ENCODE measurements at places on chromosomes 6 and 20.
A peak's percentile ranks its signal among the peaks of the same experiment; 100 is the strongest.

- no peak for DNase-seq
Measured at GRCh38 chr6:165047952-165048351, 261.5 kb downstream of the C6orf118 start.

DNA sequence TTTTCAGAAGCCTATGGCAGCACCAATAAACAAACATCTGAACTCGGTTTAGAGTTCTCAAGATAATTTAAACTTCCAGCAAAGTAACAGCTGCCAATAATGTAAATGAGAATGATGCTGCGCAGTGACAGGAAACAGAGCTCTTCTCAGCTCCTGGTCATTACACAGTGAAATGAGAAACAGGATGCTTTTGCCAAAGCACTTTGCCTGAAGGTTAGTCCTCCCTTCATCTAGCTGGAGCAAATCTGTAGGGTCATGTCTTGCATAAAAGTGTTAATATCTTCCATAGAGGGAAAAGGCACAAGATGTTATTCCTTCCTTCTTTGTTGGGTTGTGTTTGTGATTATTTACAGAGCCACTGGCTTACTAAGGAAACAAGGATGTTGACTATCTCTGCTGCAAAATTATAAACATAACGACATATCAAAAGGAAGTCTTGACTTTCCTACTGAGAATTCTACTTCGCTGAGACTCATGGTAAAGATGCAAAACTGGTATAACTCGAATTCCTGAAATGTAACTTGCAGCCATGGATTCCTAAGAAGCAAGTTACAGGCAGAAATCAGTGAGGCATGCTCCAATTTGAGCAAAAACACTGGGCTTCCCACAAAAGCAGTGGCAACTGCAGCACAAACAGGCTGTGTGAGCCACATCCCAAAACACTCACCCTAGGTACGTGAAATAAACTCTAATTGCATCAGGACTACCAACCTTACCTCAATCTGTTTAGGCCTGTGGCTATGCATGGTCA, 102.5 kb upstream of the BEND6 start:
- DNase-seq = no peak

DNA sequence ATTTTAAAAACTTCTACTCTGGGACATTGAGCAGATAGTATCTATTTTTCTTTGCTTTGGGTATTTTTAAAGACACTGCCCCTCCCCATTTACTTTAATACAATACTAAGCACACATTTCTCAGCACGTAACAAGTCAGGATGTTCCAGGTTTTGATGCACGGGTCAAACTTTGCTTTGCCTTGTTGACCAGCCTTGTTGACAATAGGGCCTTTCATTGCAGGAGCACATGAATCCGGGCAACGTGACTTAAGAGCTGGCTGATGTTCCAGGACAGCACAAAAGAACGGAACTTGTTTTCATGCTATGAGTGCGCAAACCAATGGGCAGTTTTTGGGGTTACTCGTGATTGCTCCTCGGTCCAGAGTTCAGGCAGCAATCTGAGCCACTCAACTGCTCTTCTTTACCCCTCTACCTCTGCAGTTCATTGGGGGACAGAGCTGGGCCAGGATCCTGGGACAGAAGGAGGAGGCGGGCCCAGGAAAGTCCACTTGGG, 78.6 kb upstream of the SLC22A16 start:
- DNase-seq = no peak

- DNase-seq = no peak
Measured at GRCh38 chr20:32391003-32391402, 32.9 kb downstream of the ASXL1 start.

DNA sequence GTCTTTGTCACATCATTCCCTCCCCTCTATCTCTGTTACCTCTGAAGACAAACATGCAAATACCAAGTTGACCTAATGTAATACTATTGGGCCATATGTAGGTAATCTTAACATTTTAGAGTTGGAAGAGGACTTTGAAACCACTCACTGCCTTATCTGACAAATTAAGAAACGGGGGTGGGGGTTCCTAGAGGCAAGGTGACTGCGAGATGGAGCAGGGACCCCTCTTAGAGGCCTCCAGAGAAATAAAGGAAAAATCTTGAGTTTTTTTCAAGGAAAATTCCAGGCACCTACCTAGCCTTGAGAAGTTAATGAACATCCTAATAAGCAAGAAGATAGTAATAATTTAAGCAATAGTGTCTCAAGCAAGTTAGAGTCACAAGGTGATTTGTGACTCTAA, 270.8 kb downstream of the CD83 start:
- DNase-seq = no peak

- no peak for DNase-seq
Measured at GRCh38 chr6:52328303-52328662, 33.7 kb upstream of the PAQR8 start.

GRCh38 chr6:23511817-23512216, 614.2 kb upstream of the NRSN1 start:
- DNase-seq = no peak

GRCh38 chr20:4613184-4613583, 108.5 kb upstream of the PRND start:
- no peak for DNase-seq

DNA sequence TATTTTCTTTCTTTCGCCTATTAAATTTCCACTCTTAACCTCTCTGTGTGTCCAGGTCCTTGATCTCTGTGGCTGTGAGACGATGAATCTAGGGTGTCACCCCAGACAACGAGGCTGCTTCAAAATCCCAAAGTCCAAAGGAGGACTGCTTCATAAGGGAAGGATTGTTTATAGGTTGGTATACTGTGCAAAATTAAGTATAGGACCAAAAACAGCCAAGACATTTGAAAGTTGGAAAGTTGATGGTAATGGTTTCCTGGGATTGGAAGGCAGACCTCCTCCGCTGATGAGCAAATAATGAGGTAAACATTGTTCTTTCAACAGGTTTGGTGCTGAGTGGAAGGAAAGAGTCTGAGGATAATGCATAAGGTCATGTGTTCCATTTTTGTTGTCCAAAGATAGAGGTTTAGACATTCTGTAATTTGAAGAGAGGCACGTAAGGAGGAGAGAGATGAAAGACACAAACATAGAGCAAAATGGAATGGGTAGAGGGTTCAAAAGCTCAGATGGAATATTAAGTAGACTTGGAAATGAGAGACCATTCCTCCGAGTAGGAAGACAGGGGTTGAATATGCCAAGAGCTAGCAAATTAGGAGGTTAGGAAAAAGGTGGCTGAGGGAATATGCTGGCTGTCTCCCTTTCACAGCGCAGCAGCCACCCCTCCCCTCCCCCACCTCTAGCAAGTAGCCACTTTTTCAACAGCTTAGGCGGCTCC, 24.8 kb downstream of the ZNF311 start:
- no peak for DNase-seq

DNA sequence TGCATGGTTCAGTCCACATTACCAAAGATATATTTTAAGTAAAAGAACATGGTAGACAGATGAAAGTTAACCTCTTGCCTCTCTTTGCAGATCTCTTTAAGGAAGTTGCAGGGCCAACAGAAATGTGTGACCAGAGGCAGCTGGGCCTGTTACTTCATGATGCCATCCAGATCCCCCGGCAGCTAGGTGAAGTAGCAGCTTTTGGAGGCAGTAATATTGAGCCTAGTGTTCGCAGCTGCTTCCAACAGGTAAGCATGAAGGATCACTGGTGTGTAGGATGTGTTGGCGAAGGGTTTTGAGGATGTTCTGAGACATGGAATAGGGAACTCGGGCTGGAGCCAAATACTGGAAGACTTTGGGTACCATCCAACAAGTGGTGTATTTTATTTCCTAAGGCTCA, 508.6 kb downstream of the UTRN start:
- no peak for DNase-seq

DNA sequence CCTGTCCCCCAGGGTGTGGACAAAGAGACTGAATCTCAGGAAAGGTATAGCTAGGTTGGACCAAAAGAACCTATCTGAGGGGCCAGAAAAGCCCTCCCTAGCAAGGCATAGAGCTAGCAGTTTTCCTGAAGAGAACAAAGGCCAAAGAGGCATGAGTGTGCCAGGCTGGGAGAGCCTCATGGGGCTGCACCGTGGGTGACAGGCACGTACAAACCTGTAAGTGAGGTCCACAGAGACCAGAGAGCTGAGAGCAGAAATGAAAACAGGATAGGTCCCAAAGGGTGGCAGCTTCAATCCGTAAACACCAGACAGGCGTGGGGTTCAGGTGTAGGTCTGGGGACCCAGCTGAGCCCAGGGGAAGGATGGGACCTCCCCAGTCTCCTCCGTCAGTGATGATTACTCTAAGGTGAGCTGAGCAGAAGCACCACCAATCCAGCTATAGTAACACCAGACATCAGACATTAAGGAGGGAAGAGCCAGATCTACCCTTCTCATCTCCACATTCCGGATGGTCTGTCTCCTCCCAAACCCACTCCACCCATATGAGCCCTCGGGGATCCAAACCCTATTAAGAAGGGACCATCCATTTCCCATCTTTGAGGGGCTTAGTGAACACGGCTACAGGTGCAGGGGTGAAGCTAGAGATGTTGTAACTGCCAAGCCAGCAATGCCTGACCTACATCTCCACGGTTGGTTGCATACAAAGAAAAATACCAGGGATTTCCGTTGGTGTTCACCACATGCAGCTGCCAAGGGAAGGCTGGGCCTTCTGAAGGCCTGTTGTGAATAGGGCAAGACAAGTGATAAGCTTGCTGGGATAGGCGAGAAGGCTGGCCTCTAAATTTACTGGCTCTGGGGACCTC, 38.3 kb downstream of the BCL2L1 start:
- no peak for DNase-seq

- peak; percentile 94 for DNase-seq
Measured at GRCh38 chr6:24583463-24584381, 62.3 kb downstream of the KIAA0319 start.

DNA sequence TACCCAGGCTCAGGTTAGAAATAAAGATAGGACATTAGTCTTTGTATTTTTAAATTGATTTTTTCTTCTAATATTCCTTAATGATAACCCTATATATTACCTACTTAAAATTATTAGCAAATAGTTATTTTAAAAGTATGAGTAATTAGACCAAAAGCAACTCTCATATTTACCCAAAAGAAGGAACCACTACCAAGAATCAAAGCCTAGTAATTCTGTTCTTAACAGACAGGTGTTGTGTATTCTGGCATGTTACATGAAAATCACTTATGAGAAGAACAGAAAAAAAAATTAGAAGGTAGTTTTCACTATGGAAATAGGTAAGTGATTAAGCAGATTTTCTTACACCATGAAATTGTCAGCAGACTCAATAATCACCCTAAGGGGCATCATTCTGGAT, 105.1 kb downstream of the ATG5 start:
- no peak for DNase-seq

DNA sequence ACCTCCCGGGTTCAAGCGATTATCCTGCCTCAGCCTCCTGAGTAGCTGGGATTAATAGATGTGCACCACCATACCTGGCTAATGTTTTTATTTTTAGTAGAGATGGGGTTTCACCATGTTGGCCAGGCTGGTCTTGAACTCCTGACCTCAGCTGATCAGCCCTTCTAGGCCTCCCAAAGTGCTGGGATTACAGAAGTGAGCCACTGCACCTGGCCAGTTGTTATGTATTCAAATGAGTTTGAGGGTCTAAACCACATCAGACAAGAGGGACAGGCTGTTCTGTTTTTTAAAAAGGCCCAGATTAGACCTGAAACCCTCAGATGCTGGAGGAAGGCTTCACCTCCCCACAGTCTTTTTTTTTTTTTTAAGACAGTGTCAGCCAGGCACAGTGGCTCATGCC, 4.1 kb upstream of the SPAG4 start:
- DNase-seq = no peak

DNA sequence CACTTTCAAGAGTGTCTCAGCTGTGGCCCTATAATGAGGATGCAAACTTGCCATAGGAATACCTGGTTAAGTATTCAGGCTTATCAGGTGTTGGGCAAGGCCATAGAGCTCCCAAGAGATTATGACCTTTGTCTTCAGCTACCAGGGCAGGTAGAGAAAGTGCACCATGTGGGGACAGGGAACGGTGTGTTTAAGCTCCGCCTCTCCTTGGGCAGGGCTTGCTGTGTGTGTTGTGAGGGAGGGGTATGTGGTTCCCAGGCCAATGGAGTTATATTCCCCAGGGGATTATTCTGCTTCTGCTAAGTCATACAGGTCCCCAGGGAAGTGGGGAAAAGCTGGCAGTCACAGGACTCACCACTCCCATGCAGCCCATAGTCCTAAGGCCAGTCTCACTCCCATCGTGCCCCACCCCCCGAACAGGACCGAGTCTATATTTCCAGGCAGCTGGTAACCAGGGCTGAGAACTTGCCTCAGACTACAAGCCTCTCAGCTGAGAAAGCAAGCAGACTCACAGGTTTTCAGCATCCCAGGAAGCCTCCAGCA, 660.2 kb downstream of the HTR1B start:
- no peak for DNase-seq

GRCh38 chr6:113496166-113496565, 361.0 kb upstream of the MARCKS start:
- DNase-seq = no peak

GRCh38 chr6:743320-744096, 50.6 kb upstream of the EXOC2 start:
- no peak for DNase-seq

GRCh38 chr20:44080064-44080463, 106.9 kb downstream of the JPH2 start:
- no peak for DNase-seq

DNA sequence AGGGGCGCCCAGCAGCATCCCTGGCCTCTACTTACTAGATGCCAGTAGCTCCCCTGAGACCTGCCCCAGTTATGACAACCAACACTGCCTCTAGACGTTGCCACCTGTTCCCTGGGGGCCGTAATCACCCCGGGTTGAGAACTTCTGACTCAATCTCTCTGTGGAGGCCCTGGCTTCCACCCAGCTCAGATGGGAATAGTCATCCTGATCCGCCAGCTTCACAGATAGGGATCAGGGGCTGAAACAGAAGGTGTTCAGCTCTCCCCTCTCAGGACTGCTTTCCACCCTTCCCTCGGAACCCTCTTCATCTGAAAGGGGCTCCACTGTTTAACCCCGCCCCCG, 3.3 kb downstream of the CAPN11 start:
- peak; percentile 76 for DNase-seq

GRCh38 chr6:138500867-138501446, 1.7 kb upstream of the NHSL1 start:
- DNase-seq = no peak

GRCh38 chr6:159440911-159441703, 251.9 kb downstream of the SOD2 start:
- no peak for DNase-seq

DNA sequence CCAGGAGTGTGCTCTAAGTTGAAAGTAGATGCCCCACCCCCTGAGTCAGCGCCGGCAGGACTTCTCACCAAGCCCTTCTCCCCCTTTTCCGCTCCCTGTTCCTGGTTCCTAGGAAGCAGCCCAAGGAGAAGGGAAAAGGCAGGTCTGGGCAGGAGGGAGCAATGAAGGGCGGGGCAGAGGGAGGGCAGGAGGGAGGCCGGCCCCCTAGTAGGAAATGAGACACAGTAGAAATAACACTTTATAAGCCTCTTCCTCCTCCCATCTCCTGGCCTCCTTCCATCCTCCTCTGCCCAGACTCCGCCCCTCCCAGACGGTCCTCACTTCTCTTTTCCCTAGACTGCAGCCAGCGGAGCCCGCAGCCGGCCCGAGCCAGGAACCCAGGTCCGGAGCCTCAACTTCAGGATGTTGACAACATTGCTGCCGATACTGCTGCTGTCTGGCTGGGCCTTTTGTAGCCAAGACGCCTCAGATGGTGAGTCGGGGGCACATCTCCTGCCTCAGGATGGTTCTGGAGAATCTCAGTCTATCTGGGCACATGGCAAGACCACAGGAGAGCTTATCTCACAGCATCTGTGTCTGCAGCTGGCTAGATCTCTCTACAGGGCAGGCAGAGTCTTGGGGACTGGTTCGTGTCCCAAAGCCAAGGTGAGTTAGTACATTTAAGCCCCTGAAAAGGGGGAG, at the start of gene PROCR:
TSS of gene PROCR (plus strand) at position 320 of the 681 bp plus-strand sequence. CDS start at position 403, 83 bp downstream.
- DNase-seq = no peak

GRCh38 chr6:137799950-137800568, 67.0 kb upstream of the TNFAIP3 start:
- DNase-seq = no peak

- DNase-seq = peak; percentile 69
Measured at GRCh38 chr6:92110403-92110802, 1309.0 kb downstream of the EPHA7 start.

Measured in NCI-H1436 treated with DMSO at 0.1 percent for 48 hours (cell line).